ENCODE measurements at places on chromosomes 12 and 14.
A peak's percentile ranks its signal among the peaks of the same experiment; 100 is the strongest.

DNA sequence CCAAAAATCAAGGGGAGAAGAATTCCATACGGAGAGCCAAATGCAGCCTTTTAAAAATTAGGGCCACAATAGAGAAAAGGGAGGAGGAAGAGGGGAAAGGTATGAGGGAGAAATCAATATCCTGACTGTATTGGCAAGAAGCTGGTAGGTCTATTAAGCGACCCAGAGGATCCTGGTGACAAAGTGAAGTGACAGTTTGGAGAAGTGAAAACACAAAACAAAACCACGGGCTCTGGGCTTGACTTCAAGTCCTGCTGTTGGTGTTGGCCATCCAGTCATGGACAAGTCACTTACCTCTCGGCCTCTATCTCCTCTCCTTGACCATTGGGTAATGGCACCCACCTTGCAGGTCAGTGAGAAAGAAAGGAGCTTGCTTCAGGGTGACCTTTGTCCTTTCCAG lies 47.0 kb upstream of the KCNA5 start:
- DNase-seq, result no peak

DNA sequence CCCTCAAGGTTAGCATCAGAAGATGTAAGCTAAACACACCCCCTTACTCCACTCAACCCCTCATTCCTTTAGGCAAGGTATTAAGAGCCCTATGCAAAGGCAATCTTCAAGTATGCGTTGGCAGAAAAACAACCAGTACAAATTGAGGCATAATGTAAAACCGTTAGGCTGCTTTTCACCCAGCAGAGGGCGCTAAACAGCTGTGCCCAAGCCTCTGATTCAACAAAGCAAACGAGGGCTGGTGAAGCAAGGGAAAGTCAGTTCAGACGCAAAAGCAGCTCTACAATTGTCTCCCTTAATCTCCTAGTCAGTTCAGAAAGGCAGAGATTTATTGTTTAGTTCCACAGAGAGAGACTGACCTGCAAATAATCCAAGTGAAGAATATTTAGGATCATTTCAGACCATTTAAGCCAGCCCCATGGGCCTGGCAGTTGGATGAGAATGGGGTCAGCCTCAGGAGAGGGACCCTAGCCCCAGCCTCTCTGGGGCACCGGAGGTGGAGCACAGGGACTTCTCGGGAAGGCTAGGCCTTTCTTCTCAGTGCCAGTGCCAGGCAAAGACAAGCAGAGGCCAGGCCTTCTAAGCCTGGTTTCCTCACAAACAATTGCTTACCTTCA lies 23.5 kb downstream of the DCAF5 start:
- DNase-seq, result peak; percentile 61

DNA sequence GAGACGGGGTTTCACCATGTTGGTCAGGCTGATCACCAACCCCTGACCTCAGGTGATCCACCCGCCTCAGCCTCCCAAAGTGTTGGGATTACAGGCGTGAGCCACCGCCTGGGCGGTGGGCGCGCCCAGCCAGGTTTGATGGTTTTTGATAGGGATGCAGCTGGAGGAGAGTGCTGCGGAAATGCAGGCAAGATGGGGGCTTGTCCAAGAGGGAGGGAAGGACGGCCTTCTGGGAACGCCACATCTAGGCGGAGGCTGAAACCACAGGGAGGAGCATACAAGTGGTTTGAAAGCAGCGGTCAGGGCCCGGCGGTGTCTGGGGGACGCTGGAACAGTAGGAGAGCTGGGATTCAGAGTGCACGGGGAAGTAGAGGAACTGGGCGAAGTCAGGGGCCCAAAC lies 134.6 kb downstream of the VRK1 start:
- no peak for DNase-seq

- peak; percentile 29 for DNase-seq
Measured at GRCh38 chr12:2682296-2683251, 112.2 kb upstream of the FKBP4 start.

GRCh38 chr12:2332947-2333346 lies 280.2 kb downstream of the CACNA1C start:
- no peak for DNase-seq

GRCh38 chr12:108734200-108734906 lies 3.0 kb upstream of the CORO1C start:
- DNase-seq, result peak; percentile 8

DNA sequence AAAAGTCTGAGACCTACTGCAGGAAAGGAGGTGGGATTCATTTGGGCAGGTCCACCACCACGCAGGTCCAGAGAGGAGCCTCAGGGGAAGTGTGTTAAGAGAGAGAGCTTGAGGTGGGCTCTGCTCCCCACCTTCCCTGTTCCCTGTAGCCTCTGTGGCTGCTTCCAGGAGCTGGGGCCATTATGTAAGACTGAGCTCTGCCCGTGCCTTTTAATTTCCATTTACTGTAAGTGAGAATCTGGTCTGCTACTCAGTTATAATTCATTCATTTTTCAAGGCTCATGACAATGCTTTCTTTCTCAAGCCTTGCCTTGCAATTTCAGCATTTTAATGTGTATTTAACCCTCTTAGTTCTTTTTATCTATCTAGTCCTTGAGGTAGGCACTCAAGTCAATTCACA lies 8.3 kb downstream of the SLC4A8 start:
- DNase-seq, result no peak

DNA sequence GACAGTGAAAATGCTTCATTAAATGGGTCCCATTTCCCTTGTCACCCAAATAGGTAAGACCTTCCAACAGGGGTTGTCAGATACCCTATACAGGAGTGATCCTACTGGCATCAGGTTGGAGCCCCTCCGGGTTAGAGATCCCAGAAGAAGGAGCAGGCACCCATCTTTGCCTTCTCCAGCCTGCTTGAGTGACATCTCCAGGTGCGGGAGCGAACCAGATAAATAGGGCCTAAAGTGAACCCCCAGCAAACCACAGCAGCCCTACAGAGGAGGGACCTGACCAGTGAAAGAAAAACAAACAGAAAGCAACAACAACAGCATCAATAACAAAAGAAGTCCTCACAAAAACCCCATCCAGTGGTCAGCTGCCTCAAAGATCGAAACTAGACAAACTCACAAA lies 182.2 kb downstream of the SLC5A8 start:
- no peak for DNase-seq

- DNase-seq, result peak; percentile 41
Measured at GRCh38 chr14:96363751-96364336, 518 bp downstream of the GSKIP start.

GRCh38 chr12:5173511-5174011 lies 129.9 kb downstream of the KCNA5 start:
- no peak for DNase-seq

- DNase-seq, result no peak
Measured at GRCh38 chr12:44314007-44314500, 478.2 kb downstream of the TMEM117 start.

GRCh38 chr12:17283563-17283962 lies 677.6 kb upstream of the LMO3 start:
- no peak for DNase-seq

DNA sequence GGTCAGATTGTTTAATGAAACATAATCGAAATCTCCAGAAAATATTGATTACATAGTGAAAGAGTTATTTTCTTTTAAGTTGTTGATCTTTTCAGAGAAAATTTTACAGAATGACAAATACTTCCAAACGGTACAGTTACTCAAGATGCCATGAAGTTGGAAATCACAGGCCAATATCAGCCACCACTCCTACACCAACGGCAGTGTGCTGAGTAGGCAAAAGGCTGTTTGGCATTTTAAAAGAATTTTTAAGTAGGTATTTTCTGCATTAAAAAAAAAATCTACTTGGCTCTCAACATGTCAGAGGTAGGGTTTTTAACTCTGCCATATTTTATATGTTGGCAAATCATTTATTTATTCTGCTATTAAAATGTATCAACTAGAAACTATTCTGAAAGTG lies 21.7 kb downstream of the SLC38A4 start:
- DNase-seq, result no peak

- no peak for DNase-seq
Measured at GRCh38 chr14:75979648-75980565, 1.9 kb downstream of the TGFB3 start.

DNA sequence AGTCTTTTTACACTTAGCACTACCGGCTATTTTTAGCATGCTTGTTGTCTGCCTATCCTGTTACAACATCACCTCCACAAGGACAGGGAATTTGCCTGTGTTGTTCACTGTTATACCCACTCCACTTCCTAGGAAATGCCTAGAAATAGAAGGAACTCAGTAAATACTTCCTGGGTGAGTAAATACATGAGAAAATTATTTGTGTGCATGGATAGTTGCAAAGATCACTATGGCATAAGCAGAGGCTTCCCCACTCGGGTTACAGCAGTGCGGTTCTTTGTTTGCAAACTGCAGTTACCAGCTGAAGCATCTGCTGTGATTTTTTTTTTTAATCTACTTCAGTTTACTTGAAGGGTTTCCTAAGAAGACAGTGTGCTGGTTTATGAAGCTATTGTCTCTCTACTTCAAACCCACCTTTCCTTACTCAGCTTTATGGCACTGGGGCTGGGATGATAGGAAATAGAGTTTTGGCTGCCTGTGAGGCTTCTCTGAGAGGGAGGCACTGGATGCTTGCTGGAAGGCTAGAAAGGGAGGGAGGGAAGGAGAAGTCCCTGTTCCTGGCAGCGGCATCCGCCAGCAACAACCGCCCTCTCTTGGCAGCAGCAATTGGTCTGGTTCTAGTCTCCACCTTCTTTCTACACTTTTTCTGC lies 29.0 kb downstream of the PDE6H start:
- peak; percentile 2 for DNase-seq

DNA sequence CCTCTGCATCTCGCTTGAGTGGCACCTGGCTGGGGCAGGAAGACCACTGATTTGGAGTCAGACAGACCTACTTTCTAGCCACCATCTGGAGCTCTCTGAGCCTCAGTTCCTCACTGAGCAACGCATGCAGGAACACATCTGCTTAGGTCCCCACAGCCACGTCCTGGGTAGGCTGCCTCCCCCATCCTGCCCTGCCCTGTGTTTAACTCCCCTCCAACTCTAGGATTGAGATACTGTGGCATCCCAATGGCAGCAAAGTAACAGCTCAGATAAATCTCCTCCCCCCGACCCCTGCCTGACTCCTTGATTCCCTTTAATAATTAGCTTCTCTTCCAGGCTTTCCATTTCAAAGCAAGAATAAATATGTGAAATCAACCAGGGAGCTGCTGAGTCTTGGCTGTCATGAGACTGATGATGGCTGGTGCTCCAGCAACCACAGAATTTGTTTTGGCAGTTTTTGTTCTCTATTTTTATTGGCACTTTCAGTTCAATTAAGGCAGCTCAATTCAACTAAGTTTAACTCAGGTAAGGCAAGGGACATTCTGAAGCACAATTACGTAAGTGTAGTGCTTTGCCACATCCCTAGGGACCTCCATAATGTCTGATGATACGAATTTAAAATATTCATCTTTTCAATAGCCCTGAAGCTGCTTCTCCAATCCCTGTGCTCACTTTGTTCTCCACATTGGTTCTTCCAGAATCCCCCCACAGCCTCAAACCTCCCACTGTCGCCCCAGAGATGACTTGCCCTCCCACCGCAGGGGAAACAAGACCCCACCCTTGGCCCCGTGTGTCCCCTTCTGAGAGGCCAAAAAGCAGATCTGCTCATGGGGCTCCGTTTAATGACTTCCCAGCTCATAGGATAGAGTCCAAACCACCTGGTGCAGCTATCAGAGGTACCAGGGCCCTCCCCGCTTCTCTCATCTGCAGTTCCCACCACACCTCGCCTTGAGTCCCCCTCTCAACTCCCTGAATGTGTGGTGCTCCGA lies 58.2 kb downstream of the ESR2 start:
- no peak for DNase-seq

GRCh38 chr12:75859868-75860267 lies 171.7 kb downstream of the PHLDA1 start:
- DNase-seq, result no peak

DNA sequence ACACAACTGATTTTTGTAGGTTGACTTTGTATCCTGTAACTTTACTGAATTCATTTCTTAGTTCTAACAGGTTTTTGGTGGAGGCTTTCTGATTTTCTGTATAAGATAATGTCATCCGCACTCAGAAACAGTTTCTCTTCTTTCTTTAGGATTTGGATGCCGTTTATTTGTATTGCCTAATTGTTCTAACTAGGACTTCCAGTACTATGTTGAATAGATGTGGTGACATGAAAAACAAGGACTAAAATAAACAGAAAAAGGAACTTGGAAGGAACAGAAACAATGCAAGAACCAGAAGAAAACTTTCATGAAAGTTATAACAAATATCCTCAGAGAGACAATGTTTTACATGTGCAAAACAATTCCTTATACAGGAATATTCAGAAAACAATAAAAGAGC lies 100.3 kb downstream of the GTF2A1 start:
- no peak for DNase-seq

GRCh38 chr14:104579507-104579906 lies at the start of gene C14orf180:
C14orf180 (plus strand) TSS chr14:104579764; CDS start chr14:104586431, 6,667 bp downstream.
- peak; percentile 35 for DNase-seq

- no peak for DNase-seq
Measured at GRCh38 chr12:2754208-2754607, 40.6 kb upstream of the FKBP4 start.

- no peak for DNase-seq
Measured at GRCh38 chr12:68539615-68539952, 71.1 kb upstream of the RAP1B start.

DNA sequence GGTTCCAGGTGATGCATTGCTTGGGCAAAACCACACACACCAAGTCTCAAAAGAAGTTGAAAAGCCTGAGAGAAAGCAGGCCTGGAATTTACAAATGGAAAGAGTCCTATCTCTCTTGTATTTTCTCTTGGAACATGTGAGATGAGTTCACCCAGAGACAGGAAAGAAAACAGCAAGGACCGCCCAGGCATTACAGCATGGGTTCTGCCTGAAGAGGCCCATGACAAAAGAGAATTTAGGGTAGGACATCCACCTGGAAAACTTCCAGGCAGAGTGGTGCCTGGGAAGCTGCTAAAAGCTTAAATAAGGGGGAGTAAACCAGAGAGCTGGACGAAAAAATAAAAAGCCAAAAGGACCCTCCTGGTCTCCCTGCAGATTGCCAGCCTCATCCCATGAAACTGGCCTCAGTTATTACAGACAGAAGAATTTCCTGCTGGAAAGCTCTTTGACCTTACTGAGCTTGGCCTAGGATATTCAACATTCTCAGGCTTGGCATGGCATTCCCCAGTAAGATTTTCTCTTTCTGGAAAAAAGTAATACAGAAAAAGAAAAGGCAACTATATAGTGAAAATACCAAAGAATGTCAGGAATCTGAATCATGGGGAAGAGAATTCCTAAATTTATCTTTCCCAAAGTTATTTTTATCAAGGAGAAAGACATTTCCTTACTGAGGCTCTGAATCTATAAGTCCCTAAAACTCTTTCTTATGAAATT lies 121.3 kb upstream of the NUDT4 start:
- DNase-seq, result no peak

- DNase-seq, result no peak
Measured at GRCh38 chr14:80560800-80561657, 349.7 kb upstream of the DIO2 start.

- DNase-seq, result no peak
Measured at GRCh38 chr14:97948841-97949240, 1151.7 kb downstream of the VRK1 start.

GRCh38 chr14:52650774-52651173 lies 44.6 kb downstream of the ERO1A start:
- DNase-seq, result peak; percentile 34

Data from NCI-H146 (cell line).